ENCODE measurements at places on chromosomes 2 and 18.
A peak's percentile ranks its signal among the peaks of the same experiment; 100 is the strongest.

- peak; percentile 52 for DNase-seq
Observed at GRCh38 chr18:49227441-49228165, 232.8 kb downstream of the DYM start.

DNA sequence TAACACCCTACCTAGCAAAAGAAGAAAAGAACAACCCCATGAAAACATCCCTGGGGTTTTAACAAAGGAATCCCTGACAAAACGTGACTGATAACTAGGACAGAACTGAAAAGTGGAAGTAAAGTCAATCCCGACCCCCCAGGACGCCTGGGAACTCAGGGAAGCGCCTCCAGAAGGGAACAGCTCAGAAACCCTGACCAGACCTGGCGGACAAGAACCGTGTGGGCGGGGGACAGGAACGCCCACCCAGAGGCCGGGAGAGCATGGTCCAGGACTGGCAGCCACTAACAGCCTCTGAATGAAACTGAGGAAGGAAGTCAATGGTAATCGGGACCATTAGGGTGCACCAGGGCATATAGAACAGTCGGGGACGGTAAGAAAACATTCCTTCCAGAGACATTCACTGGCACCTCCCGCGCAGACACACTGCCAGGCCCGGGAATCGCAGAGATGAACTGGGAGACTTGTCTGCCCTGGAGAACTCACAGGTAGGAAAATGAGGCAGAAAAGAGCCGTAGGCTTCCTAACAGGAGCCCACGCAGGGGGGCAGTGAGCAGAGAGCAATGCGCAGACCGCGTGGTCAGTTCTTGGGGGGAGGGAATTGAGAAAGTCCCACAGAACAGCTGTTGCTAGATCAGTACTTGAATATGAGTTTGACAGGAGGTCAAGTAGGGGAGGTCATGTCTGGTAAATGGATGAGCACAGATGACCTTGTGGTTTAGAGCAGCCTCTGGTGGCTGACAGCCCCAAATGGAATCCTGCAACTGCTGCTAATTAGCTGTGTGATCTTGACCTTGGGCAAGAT, 1.3 kb upstream of the TBC1D8 start:
- no peak for DNase-seq

DNA sequence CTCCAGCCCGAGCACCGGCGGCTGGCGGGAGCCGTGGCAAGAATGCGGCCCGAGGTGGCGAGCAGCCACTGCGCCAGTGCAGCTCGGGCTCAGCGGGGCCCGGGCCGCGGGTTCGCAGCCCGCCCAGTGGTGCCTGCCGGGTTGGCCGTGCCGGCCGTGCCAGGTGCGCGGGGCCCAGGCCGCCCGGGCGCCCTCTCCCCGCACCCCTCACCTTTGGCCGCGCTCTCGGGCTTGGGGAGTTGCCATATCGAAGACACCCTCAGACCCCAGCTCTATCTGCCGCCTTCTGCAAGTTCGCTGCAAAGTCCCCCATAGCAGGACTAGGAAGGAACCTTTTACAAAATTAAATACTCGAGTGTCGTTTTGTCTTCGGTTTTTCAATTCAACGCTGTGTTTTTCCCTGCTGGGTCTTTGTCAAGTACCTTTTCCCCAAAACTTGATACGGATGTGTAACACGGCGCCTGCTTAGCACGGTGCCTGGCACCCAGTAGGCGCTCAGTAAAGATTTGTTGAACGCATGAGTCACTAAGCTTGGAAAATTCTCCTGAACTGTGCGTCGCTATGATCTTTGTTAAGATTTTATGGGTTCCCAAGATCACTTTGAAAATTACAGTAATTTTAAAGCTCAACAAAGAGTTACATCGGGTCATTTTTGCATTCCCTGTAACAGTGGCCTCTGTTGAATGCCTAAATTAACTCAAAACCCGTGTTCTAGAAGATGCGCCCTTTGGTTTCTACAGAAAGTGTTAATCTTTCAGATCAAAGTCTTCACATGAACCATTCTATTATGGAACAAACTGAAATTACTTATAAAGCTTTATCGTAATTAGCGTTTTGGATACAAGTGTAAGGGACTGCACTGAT, 750 bp downstream of the STRADB start:
- no peak for DNase-seq

GRCh38 chr2:158269143-158269542, 167.5 kb downstream of the UPP2 start:
- DNase-seq = no peak

DNA sequence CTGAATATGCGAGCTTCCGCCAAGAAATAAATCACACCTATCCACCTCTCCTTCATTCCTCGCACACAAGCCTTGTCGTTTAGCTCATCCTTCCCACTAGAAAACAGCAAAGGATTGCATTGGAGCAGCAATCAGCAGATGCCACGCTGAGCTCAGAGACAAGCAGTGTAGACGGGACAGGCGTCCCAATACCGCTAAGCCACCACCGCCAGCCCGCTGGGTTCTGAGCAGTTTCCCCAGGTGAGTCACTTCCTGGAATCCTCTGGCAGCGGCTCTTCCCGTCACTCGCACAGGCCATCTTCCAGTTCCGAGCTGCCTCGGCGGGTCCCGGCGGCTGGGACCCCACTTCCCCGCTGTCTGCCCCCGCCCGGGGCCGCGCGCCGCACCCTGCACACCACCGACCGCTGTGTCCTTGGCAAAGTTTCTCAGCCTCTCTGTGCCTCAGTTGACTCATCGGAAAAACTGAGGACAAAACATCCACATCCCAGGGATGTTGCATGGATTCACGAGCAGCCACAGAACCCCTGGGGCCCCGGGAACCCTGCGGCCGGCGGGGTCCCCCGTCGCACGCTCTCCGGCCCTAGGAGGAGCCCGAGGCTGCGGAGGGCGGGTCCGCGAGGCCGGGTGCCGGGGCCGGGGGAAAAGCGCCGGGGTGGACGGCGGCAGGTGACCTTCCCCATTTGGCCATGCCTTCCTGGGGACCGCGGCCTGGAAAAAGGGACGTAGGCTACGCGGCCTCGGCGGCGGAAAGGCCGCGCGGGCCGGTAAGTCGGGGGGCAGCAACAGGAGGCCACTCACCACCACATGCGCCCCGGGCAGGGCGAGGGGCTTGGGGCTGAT, 573 bp downstream of the KDSR start:
- peak; percentile 75 for DNase-seq

GRCh38 chr2:71706121-71706520, 252.8 kb downstream of the DYSF start:
- no peak for DNase-seq

- no peak for DNase-seq
Observed at GRCh38 chr18:543447-544078, 36.6 kb upstream of the CETN1 start.

GRCh38 chr2:19098467-19099160, 259.8 kb downstream of the OSR1 start:
- no peak for DNase-seq

DNA sequence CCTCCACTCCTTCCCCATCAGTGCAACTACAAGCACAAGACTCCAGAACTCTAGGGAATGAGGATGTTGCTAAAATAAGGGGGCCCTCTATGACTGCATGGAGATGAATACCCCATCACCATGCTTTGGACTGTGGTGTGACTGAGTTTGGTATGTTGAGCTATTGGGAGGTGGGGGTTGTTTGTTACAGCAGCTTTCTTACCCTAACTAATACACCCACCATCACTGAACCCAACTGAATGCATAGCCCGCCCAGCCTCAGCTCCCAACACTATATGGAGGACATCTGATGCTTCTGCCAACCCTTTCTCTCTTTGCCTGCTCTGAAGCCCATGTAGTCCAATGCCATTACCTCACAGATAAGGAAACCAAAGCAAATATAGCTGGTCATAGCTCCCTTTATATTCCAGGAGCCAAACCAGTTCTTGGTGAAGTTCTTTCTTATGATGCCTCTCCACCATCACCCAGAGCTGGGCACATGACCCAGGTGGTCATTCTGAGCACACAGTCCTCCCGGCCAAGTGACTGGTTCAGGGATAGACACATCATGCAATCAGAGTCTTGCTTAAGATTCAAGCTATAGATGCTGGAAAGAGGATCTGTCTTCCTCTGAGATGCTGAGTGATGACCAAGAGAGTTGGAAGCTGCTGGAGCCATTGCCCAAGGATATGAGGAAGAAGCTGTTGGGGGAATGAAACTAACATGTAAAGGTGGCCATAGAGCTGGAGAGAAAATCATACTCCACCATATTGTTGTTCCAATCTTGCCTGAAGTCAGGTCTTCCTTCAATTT, 155.6 kb upstream of the HAAO start:
- no peak for DNase-seq

- no peak for DNase-seq
Observed at GRCh38 chr2:221641181-221641871, 69.2 kb upstream of the EPHA4 start.

DNA sequence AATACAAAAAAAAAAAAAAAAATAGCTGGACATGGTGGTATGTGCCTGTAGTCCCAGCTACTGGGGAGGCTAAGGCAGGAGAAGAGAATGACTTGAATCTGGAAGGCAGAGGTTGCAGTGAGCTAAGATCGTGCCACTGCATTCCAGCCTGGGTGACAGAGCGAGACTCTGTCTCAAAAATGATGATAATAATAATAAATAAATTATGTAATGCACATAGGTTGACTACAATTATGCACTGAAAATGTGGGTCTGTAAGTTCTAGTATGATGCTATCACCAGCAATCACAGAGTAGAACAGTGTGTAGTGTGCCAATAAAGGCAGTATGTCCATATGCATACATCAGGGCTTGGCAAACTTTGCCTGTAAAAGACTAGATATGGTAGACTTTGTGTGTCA, 55.6 kb upstream of the MYCN start:
- DNase-seq = no peak

- no peak for DNase-seq
Observed at GRCh38 chr18:62144338-62144737, 42.5 kb downstream of the PIGN start.

DNA sequence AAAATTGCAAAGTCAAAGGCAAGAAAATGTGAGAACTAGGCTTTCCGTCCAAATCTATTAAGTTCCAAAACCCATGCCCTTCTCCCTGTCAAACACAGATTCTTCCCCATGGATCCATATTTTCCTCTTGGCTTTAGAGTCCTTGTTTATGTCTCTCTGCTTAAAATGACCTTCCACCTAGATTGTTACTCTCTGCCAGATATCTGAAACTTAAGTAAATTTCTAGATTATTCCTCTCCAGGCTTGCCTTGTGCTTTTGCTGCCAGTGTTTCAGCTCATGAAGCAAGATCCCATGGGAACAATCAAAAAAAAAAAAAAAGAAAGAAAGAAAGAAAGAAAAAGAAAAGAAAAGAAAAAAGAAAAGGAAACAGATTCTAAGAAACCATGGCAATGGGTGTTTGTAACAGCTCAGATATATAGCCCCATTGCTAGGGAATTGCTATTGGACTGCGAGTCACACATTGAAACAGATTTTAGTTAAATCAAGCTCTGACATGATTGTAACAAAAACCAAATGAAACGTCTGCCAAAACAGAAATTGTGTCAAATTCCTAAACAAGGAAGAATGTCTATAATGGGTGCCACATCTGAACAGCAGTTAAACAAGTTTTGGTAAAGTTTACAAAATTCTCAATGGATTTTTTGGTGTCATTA, 660.7 kb upstream of the CNTNAP5 start:
- no peak for DNase-seq

- DNase-seq = no peak
Observed at GRCh38 chr2:165700531-165700930, 93.5 kb downstream of the GALNT3 start.

GRCh38 chr18:41714872-41715271, 240.2 kb upstream of the PIK3C3 start:
- DNase-seq = no peak

DNA sequence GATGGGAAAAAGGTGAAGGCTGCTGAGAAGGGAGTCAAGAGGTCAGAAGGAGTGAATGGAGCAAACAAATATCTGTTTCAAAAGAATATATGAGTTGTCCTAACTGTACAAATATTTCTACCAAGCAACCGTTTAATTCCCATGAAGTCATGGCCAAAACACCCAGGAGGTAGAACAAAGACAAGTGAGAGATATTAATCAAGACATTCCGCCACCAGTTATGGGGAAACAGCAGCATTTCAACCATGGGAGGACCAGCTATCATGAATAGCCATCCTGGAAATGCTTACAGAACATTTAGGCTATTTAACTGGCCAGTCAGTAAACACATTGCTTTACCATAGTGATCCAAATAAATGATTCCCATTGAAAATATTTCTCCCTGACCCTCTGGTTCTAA, 396.3 kb downstream of the IRS1 start:
- DNase-seq = no peak

DNA sequence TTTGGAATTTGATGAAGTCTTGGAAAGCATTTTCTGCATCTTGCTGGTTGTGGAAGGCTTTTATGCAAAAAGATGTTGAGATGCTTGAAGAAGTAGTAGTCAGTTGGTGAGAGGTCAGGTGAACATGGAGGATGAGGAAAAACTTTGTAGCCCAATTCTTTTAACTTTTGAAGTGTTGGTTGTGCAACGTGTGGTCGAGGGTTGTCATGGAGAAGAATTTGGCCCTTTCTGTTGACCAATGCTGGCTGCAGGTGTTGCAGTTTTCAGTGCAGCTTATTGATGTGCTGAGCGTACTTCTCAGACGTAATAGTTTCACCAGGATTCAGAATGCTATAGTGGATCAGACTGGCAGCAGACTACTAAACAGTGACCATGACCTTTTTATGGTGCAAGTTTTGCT, 508.4 kb upstream of the MAP2 start:
- no peak for DNase-seq

Measured in activated naive CD4-positive, alpha-beta T cell treated with Interleukin-2 at 50 U/mL for 16 hours (primary cell).